ENCODE measurements at places on chromosomes 2 and 18.

DNA sequence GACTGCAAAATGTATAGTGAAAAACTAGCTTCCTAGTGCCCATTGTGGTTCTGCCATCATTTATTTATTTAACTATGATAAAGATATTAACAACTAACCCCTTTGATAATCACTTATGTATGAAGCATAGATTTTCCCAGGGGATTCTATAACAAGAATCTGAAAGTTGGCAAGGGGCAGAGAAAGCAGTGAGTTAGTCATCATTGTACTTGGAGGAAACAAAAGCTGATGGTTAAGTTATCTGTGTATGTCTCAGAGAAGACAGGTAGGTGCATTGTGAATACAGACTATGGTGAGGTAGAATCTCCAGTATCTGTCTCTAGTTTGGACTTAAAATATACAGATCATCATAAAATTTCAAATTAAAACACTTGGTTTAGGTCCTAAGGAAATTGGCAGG, 2159.1 kb upstream of the CELF4 start:
- DNase-seq = no peak

GRCh38 chr18:4196351-4196750, 258.8 kb downstream of the DLGAP1 start:
- no peak for DNase-seq

DNA sequence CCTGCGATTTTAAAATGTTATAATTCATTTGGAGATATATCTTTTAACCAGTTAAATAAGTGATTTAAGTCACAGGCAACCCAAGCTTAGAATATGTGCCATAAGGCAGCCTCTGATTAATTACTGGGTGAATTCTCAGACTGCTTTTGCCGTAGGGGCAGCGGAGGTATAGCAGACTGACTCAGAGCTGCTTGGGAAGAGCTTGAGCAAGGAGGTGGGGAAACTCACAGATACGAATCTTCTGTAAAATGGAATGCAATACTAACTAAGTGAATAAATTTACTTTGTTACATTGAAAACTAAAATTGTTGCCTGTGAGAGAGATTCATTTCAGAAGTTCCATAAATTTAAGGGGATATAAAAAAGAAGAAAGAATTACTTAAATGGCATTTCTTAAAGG, 115.4 kb downstream of the KYNU start:
- no peak for DNase-seq

GRCh38 chr2:175166216-175166824, 1.7 kb downstream of the ATF2 start:
- DNase-seq = no peak

GRCh38 chr18:32373995-32374394, 96.7 kb downstream of the GAREM1 start:
- no peak for DNase-seq

DNA sequence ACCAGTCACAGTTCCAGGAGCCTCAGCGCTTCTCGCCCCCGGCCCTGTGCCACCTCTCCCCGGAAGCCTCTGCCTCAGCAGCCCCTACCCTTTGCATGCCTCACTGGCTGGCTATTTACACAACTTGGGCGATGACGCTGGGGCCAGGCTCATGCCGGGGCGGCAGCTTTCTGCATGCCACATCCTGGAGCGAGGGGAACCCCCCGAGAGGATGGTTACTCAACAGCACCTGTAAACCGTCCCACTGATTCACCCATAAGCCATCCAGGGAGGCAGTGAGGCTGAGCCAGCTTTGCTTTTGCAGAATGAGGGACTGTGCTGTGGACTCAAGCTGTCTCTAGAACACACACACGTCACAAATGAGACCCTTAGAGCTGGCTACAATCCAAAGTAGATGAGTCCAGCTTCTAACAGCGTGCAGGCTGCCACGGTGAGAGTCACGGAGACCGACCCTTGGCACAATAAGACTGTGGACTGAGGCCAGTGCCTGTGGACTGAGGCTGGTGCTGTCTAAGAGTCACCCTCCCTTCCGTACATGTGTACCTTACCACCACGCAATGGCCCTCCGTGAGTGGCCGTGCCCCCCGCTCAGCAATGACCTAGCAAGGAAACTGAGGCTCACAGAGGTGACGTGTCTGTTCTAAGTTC, 45.6 kb upstream of the ODC1 start:
- DNase-seq = peak; percentile 27

DNA sequence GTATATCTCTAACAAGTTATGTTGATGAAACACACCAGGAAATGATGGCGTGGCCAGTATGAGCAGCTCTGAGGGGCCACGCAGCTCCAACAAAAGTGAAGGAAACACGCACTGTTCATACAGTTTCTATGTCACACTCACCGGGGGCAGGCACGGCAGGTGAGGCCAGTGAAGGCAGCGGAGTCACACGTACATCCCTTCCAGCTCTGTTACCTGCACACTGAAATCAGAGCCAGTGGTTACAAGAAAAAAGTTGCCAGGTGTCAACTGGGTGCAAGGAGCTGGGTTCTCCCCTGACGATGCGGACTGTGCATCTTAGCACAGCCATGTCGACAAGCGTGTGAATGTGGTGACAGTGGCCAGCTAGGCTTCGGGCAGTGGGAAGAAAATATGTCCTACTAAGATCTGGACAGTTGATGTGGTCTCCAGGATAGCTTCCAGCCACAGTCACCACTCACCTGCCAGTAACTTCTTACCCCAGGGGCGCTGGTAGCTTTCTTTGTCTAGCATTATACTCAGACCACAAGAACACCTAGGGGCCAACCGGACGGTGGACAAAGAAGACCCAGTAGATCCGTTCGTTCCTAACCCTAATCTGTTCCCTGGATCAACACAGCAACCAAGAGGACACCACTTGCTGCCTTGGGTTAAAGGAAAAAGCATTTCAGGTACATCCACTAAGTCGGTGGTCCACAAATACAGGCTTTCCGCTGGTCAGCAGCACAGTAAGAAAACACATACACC, 10.1 kb downstream of the HJURP start:
- DNase-seq = no peak

DNA sequence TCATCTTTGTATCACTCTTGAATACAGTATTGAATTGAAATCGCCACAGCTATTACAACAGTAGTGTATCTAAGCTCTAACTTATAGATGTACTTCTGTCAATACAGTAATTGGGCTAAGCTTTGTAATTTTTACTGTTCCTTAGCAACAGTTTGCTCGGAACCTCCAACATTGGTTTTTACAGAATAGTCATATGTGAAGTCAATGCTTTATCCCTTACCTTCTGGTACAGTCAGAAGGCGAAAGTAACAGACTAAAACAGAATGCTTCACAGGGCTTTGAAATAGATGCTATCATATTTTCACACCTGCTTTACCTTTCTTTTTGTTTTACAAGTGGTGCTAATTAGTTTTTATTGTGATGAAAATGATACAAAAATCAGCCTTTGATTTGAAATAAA, 46.9 kb upstream of the CYP20A1 start:
- DNase-seq = no peak

DNA sequence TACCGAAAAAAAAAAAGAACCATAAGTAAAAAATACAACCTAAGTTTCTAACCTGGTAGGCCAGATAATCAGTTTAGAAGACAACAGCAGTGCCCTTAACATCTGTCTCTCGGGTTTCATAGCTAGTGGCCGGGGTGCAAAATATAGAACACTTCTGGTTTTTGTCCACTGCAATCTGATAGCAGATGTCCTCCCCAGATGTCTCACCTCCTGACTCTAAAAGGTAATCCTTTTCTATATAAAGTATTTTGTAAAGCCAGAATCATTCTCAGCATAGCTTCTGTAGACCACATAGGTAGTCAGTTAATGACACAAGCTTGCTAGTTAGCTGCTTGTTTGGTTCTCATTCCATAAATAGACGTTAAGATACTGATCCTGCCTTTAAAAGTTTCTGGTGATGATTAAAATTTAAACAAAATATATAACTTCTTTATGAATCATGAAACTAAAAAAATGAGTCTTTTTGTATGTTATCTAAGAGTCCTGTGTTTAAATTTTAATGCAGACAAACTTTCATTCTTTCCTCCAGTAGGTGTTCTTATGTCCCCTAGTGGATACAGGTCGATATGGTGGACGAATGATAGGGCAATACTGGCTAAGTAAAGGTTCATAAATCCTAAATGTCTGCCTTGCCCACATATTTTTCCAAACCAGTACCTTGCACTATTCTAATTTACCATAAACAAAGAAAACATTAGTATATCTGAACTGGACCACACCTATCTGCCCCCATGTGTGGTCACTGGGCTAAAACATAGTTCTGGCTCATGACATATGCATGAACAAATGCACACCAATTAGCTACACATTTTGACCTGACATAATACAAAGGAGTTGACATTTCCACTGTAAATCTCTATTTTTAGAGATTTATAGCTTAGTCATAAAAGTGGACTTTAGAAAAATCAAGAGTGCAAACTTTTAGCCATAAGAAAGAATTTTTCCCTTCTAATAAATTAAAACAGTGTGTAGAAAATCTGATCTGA, 171.0 kb downstream of the SRBD1 start:
- no peak for DNase-seq

DNA sequence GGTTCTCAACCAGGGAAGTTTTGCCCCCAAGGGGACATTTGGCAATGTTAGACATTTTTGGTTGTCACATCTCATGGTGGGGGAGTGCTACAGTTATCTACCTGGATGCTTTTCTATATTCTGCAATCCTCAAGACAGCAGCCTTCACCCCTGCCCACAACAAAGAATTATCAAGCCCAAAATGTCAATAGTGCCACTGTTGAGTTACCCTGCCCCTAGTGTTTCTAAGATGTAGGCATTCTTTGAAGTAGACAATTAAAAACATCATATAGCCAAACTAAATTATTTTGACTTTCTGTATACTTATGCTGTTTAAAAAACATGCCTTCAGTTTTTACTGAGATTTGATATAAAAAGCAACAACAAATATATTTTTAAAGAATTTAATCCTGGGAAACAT, 48.0 kb downstream of the ABI2 start:
- no peak for DNase-seq

GRCh38 chr2:139769633-139770032, 989.4 kb upstream of the NXPH2 start:
- no peak for DNase-seq

GRCh38 chr2:179818546-179818945, 42.9 kb downstream of the ZNF385B start:
- no peak for DNase-seq

DNA sequence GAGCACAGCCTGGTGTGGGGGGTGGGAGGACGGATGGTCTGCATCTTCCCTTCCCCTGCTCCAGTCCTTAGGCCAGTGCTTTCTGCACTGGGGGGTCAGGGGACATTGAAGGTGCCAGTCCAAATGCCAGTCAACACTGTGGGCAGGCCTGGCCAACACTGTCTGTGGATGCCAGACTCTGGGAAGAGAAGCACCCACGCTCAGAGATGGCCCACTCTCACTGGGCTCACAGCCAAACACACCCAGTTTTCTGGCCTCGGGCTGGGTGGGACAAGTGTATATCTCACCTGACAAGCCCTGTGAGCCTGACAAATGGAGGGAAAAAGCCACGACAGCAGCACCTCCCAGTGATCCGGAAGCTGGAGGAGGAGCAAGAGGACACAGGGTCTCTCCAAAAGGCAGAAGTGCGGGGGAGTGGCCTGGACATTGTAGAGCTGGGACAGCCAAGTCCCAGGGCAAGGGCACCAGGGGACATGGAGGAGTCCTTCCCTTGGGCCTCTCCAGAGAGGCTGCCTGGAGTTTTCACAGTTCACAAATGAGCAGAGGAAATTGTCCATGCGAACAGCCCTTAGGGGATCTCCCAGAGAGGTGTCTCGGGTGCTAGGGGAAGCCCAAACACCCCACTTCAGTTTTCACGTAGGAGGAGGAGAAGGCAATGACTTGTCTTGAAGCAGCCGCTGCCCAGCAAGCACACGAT, 79.3 kb downstream of the SDC1 start:
- DNase-seq = no peak

DNA sequence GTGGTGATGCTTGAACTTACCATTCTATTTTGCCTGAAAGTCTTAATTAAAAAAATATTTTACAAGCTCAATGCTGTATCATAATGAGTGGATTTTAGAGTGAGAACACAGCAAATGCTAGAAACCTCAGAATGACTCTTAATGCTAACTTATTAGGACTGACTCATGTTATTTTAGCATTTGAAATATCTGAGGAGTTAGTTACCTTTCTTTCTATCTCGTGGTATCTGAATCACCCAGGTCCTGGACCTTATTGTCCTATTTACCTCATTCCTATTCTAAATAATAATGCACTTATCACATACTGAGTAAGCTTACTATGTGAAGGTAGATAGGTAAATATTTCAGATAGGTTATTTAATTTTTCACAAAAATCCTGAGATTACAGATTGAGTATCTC, 70.7 kb downstream of the SOS1 start:
- no peak for DNase-seq

- no peak for DNase-seq
These were observed 66.7 kb upstream of the ZFP36L2 start for GRCh38 chr2:43292851-43293743.

DNA sequence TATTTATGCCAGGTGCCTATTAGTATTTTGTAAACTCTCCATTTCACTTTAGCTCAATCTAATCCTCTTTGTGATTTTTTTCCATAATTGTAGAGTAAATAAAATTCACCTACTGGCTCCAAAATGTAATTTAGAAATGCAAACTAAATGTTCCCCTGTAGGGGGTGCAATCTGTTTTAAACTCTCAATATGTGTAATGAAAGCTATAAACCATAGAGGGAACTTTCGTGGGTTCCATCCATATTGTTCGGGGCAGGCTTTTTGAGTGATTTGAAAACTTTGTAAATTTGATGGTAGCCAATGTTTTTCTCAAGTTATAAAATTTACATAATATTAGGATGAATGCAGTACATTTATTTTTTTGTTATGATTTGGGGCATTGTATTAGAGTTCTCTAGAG, 49.4 kb downstream of the TSPYL6 start:
- peak; percentile 27 for DNase-seq

DNA sequence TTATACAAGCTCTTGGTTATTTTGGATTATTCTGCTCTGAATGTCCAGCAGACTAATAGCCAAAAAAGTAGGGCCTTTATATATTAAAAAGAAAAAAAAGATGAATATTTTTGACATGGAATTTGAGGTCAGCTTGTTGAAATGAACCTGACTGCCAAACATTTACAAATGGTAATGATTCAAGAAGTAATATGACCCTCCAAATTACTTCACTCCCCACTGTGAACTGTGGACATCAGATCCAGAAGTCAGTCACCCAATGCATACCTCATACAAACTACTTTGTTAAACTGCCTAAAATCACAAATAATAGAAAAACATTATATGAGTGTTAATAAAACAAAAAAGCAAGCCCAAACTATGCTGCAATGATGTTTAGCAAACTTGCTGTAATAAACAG, 10.0 kb downstream of the EPG5 start:
- DNase-seq = peak; percentile 62
